ENCODE measurements at places on chromosomes 6 and 20. TPM values are rescaled to one million over a fixed set of nuclear protein-coding genes. Genes with fewer than 3 reads are reported as not detected.
A peak's percentile ranks its signal among the peaks of the same experiment; 100 is the strongest.

Gene COL12A1
- total RNA-seq = 44.6 TPM

Gene CASS4
- not detected for total RNA-seq

Gene ZKSCAN8
- 33.1 TPM for total RNA-seq

Gene COL9A3
- 0.35 TPM for total RNA-seq

Gene SUPT3H
- 43.0 TPM for total RNA-seq

Gene ROMO1
- total RNA-seq = 86.9 TPM

Gene BPIFB4
- not detected for total RNA-seq

Gene ZNF184
- 7.6 TPM for total RNA-seq

Gene SMLR1
- not detected for total RNA-seq

Gene SYTL3
- 10.3 TPM for total RNA-seq

- DNase-seq = no peak
Observed at GRCh38 chr6:47700596-47700995, 2.2 kb downstream of the ADGRF4 start.

DNA sequence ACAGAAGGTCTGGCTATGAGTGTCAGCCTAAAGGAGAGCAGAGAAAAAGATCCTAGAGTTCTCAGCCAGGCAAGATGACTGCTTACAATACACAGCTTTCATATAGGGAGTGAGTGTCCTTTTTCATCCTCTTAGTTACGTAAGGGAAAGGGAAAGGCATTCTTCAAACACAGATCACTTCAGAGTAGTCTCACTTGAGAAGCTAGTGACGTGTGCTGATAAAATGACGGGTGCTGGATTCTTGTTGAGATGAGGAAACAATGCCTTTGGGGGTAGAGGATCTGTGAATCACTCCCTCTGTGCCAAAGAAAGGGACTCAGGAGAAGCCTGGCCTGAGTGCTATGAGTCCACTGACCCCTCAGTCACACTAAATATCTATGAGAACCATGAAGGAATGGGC lies 117.3 kb downstream of the QRSL1 start:
- DNase-seq = peak; percentile 95

- no peak for DNase-seq
Observed at GRCh38 chr6:12069891-12070529, 57.9 kb downstream of the HIVEP1 start.

DNA sequence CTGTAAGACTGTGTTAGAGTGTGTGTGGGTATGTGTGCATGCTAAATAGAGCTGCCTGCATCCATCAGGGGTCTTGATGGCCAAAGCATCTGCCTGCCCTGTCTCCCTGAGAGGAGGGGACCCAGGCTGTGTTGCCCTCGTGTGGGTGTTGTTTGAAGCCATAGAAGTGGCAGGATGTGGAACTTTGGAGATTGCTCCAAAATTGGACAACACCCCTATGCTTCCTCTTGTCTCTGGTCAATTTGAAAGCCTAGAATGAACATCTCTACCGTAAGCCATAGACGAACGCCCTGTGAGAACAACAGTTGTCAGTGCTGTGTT lies 82.6 kb downstream of the ASXL1 start:
- no peak for DNase-seq

DNA sequence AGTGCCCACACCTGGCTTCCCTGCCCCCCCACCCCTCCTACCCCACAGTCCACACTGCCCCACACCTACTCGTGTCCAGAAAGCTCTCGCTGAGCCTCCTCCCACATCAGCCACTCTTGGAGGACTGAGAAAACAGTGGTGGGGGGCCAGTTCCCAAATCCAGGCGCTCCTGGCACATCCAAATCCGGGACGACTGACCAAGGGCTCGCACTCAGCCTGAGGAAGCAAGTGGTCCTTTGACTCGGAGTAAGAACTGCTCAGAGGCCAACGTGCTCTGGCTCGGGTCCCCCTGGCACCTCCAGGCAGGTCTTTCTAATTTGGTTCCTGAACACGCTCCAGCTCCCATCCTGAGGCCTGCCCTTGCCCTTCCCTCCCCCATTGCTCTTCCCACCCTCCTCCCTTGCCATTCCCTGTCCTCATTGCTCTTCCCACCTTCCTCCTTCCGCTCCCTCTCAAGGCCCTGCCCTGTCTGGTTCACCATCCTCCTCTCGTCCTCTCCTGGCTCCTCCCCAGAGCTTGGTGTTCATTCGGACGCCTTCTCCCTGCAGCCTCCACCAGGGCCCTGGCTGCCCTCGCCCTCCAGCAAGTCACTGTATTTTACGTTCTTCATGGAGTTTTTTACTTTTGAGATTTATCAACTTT lies 83.6 kb downstream of the THBS2 start:
- no peak for DNase-seq

DNA sequence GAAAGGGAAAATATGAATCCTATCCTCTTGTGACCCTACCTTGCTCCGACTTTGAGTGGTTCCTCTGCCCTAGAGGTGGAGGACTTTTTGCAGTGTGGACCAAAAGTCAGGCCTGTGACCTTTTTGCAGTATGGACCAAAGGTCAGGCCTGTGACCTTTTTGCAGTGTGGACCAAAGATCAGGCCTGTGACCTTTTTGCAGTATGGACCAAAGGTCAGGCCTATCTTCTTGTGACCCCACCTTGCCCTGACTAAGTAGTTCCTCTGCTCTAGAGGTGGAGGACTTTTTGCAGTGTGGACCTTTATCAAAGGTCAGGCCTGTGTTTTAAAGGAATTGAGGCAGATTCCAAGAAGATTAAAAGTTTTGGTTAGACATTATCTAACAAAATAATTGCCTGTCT lies 10.9 kb upstream of the ERVFRD-1 start:
- no peak for DNase-seq

GRCh38 chr6:155419161-155419560 lies 36.5 kb downstream of the NOX3 start:
- no peak for DNase-seq

DNA sequence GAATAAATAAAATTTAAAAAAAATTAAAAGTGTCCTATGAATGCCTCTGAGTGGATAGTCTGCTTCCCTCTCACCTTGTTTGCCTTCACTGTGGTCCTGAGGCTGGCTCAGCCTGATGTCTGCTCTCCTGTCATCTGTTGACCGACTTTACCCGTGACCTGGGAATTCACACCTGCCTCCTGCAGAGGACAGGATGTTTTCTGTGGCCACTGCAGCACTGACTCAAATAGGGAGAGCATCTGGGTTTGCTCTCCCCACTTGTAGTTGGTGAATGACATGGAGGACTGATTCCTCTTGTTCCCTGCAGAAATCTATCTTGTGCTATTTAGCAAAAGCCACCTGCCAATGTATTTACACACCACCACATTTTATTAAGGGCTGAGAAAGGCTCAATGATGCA lies 52.4 kb upstream of the ERVFRD-1 start:
- no peak for DNase-seq

DNA sequence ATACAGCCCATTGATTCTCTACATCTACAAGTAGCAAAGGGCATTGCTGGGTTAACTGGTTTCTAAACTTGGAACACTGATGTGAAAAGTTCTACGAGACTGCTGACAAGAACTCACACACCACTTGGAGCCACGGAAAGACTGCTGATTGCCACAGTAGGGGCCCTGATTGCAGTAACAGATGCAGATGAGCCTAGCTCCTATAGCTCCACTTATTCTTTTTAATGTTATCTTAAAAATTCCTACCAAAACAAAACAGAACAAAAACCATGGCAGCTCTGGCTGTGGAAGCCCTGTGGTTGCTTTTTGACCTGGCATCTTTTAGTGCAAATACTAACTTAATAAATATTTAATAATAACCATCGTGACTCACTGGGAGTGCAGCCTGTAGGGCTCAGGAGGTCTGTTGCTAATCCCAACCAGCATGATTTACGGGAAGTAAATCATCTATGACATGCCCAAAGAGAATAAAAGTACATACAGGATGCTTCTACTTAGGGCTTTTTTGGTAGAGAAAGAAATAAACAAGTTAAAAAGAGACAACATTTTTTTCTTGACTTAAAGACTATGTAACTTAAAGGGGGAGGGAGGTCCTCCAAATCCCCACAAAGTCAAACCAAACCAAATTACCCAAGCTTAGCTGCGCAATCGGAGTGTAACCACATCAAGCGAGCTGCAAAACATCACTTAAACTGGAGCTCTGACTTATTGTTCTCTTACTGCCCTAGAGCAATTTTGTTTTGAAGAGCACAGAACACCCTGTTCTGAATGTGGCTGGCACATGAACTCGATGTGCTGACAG lies 87.2 kb downstream of the FKBP5 start:
- peak; percentile 96 for DNase-seq

DNA sequence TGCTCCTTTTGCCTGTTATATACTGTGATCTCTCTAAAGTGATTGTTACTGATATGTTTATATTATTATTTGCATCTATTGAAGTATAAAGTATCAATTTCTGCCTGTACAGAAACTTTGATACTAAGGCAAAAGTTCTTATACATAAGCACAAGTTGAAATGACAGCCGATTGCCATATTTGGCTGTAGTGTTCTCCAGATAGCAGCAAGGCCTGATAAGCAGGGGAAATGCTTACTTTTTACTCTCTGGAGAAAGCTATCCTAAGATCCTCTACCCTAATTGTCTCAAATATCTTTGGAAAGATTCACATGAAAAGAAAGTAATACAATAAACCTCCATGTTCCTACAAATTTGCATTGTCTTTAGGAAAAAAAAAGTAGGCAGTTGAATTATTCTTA lies 31.4 kb downstream of the SENP6 start:
- no peak for DNase-seq

DNA sequence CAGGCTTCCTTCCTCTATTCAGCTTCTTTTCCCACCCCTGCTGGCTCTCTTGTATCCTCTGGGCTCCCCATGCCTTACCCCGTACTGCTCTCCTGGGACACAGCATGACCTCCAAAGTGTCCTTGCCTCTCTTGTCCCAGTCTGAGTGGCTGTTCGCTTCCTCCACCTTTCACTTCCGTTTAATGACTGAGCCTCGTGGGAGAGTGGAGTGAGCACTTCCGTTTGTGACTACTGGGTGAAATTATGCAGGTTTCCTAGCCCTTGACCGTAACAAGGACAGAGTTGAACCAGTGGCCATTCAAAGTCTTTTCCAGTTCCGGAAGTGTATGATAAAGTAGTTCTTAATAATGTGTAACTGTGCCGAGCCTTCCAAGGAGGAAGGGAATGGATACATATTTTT lies 109.2 kb downstream of the ARID1B start:
- peak; percentile 76 for DNase-seq

DNA sequence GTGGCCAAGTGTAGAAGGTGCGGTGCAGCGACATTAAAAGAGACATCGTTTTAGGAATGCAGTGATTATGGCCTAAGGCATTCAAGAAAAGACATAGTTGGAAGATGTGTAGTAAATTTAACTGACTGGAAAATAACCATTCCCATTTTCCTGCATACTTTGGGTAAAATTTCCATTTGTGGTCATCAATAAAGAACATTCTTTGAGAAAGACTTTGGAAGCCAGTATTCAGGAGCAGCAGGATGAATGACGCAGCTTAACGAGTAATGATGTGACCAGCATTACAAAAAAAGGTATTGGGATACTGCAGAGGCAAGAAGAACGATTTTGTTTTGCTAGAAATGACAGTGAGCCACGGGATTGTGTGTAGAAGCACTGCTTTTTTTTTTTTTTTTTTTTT lies 7.0 kb upstream of the RWDD1 start:
- no peak for DNase-seq

- peak; percentile 11 for DNase-seq
Observed at GRCh38 chr6:138052783-138053182, 54.4 kb downstream of the PERP start.

GRCh38 chr6:31822036-31822821 lies 5.3 kb upstream of the HSPA1B start:
- peak; percentile 73 for DNase-seq

GRCh38 chr6:40948570-40948969 lies 90.5 kb downstream of the UNC5CL start:
- DNase-seq = peak; percentile 44

DNA sequence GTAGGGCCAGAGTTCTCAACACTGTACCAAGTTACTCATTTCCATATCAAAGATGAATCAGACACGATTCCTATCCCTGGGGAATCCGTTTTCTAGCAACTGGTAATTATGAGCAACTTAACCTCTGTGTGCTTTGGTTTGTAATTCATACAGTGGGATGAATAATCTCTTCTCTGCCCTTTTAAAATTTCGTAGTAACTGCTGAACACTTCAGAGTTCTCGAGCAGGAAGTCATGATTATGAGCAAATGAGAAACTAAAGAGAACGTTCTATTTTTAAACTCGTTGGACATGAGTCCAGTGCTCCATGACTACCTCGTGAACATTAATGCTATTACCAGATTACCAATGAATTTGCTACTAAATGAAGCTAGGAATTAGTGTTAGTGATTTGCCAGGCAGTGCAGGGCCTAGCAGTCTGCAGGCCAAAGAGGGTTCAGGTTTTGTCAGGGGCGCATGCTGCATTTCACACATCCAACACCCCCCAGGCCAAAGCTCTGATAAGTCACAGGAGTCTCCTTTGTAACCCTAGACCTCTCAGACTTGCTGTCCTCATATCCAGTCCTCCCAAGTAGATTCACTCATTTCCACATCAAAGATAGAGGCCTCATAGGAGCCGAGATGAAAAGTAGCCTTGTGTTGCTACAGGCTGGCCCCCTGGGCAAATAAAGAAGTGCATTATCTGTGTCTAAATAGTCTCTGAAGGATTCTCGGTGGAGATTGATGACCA lies 45.8 kb upstream of the VSTM2L start:
- no peak for DNase-seq

- DNase-seq = no peak
Observed at GRCh38 chr6:105985098-105985815, 100.9 kb upstream of the PRDM1 start.
